ENCODE measurements at places on chromosomes 1 and 21.

GRCh38 chr1:154353966-154354365 lies 28.6 kb downstream of the ATP8B2 start:
- no peak for DNase-seq

DNA sequence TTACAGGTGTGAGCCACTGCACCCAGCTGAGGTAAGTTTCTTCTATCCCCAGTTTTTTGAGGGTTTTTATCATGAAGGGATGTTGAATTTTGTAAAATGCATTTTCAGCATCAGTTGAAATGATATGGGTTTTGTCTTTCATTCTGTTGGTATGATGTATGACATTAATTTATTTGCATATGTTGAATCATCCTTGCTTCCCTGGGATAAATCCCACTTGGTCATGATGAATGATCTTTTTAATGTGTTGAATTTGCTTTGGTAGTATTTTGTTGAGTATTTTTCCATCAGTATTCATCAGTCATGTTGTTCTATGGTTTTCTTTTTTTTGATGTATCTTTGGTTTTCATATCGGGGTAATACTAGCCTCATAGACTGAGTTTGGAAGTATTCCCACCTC lies 141.0 kb downstream of the RPS6KC1 start:
- DNase-seq: no peak

GRCh38 chr1:225044258-225044657 lies 114.8 kb downstream of the DNAH14 start:
- DNase-seq: no peak

GRCh38 chr1:196115646-196116045 lies 492.6 kb downstream of the KCNT2 start:
- DNase-seq: no peak

DNA sequence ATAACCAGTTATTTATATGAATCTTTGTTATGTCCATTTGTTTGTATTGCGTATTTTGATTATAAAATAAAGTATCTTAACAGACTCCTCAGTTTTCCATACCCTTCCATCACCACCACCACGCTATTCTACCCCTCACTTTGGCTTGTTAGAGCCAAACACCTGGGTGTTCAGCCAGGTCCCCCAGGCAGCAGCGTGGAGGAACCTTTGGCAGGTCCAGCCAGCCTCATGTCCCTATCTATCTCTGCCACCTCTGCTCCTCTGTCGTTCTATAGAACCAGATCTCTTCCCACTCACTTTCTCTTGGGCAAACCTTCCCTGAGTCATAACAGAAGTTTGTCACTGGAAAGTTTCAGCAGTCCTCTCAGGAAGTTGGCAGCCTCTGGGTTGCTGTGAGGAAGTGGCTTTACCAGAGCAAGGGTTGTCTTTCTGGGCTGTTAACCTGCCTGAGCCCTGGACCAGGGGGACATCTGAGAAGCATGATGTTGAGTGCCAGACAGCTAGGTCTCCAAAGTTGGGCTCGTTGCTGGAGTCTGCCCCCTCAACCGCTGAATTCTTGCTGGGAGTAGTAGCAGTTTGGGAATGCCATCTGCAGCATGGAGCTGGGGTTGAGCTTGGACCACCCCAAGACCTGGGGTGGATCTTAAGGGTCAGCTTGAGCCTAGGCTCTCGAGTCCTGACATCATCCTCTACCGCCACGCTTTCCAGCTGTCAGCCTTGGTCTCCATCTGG lies 996 bp upstream of the SH3BGRL3 start:
- DNase-seq: peak; percentile 47

- no peak for DNase-seq
Measured at GRCh38 chr21:46307625-46308024, 16.0 kb downstream of the C21orf58 start.

Data from stimulated activated CD4-positive, alpha-beta T cell treated with anti-CD3 and anti-CD28 coated beads, Interleukin-2, amount 100 ng/mL, for 4 hours (primary cell).